SW 1271 (cell line): ENCODE measurements at places on chromosomes 3 and 15.

DNA sequence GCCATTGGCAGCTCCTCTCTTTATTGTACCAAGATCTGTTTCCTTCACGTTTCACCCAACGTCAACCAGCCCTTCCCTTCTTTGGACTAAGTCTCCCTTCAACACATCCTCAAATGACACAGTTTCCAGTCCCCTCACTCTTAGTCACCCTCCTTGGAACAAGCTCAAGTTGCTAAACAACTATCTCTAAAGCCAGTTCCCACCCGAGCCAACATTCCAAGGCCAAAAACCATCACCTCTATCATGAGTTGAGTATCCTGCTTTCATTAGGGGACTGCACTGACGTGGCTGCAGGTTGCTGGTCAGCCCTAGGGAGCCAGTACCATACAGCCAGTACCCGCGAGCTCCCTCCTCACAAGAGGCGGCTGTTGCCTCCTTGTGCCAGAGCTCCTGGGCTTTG is 73.8 kb downstream of the LIPC start:
- DNase-seq = no peak

GRCh38 chr3:58353722-58354553 is 21.2 kb downstream of the PXK start:
- no peak for DNase-seq

GRCh38 chr3:188218603-188219002 is 64.6 kb downstream of the LPP start:
- no peak for DNase-seq

DNA sequence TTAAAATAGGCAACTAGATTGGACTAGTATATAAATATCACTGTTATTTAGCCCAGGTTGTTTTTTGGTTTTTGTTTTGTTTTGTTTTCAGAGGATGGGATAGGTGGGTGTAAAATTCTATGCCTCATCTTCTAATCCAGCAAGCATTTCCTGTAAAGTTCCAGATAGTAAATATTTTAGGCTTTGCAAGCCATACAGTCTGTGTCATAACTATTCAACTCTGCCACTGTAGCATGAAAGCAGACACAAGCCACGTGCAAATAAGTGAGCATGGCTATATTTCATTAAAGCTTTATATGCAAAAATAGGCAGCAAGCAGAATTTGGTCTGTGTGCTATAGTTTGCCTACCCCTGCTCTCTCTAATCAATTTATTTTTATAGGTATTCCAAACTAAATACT is 657.3 kb upstream of the TGFBR2 start:
- DNase-seq = no peak

- peak; percentile 41 for DNase-seq
Measured at GRCh38 chr15:58852347-58852746, 81.1 kb downstream of the SLTM start.

- peak; percentile 71 for DNase-seq
Measured at GRCh38 chr3:155323063-155323666, 29.7 kb upstream of the STRIT1 start.

DNA sequence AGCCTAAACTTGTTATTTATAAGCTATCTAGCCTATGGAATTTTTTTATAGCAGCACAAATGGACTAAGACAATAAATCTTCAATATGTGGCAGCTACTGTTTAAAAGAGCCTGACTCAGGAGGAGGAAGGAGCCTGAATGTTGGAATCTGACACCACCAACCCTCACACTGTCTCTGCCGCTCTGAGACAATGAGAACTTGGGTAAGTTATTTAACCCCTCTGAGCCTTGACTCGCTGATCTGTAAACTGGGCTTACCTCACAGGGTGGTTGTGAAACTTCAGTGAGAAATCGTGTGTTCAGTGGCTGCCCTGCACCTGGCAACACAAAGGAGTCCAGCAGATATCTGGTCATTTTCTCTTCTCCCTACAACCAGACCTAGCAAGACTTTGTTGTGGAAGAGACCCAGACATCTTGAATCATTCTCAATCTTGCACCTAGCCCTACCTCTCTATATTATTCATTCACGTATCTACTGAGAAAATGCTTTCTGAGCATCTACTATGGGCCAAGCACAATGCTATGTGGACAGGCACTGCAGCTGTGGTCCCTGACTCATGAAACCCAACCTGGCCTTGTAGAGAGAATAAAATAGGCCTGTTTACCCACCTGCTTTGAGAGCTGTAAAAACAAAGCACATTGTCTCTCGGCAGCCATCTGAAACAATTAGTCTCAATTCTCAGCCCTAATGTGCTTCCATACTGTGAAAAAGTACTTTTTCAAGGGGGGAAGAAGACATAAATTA is 81.9 kb upstream of the SLC25A36 start:
- no peak for DNase-seq

DNA sequence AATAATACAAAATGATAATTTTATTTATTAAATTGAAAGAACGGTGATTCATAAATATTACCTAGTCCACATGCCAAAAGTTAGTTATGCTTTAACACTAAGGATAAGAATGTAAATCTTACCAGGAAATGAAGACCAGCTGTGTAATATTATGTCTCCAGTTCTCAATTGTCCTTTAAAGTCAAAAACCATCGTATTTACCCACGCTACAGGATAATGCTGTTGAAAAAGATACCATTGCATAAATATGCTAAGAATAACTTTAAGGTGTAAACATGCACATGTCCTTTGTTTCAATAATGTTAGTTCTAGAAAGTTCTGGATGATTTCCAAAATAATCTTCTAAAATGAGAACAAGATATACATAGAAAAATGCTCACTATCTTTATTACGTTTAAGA is 103.5 kb downstream of the FAIM start:
- no peak for DNase-seq

- DNase-seq = peak; percentile 52
Measured at GRCh38 chr3:53804697-53805462, 41.3 kb downstream of the CHDH start.

GRCh38 chr15:80527961-80528360 is 123.8 kb downstream of the ARNT2 start:
- DNase-seq = no peak

GRCh38 chr3:24174614-24175013 is 229.5 kb downstream of the NR1D2 start:
- DNase-seq = no peak
